ENCODE measurements at places on chromosomes 5 and 9.

DNA sequence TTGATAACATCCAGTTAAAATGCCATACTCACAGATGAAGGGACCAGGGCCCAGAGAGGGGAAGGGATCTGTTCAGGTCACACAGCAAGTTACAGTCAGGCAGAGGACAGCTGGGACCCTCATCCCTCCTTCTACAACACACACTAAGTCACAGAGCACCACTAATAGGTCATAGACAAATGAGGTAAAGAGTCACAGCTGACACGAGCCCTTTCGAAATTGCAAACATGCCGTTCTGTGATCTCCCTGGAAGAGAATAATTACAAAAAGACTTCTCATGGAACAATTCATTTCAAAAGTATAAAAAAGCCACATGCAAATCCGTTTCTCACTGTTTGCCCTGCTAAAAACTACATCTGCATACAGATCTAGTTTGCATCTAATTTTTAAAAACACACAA is 15.5 kb downstream of the IGFBPL1 start:
- no peak for DNase-seq

DNA sequence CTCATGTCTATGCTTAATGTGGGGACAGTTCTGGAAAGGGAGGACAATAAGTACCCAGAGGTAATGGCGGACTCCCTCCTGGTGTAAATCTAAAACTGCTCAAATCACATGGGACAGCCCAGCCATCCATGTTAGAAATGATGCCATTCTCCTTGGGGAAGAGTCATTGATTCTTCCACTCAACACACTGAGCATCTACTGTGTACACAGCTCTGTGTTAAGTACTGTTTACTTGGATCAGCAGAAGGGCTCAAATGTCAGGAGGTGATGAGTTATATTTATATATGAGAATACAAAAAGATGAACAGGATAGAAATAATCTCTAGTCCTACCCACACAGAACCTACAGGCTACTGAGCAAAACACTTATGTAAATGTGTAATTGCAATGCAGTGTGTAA is 31.8 kb upstream of the NANS start:
- DNase-seq, result no peak

GRCh38 chr5:141868541-141868940 is 9.7 kb downstream of the PCDH1 start:
- no peak for DNase-seq

DNA sequence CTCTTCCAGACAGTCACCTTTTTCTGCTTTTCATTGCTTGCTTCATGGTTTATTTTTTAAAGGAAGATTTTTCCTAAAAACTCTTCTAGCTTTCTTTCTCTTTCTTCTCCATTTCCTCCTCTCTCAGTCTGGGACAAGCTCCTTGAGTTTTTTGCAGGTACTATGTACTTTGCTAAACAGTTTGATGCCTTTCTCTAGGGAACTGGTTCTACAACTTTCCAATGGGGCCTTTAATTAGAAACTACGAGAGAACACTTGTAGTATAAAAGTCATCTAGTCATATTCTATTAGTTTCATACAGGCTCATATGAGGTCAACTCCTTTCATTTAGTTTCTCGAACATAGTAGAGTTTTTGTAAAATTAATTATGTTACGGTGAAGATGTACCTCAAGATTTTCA is 189.6 kb downstream of the DOCK8 start:
- no peak for DNase-seq

- no peak for DNase-seq
These were observed 24.2 kb downstream of the WNK2 start for GRCh38 chr9:93207860-93208734.

GRCh38 chr5:5751987-5752386 is 329.5 kb downstream of the ICE1 start:
- DNase-seq, result no peak

DNA sequence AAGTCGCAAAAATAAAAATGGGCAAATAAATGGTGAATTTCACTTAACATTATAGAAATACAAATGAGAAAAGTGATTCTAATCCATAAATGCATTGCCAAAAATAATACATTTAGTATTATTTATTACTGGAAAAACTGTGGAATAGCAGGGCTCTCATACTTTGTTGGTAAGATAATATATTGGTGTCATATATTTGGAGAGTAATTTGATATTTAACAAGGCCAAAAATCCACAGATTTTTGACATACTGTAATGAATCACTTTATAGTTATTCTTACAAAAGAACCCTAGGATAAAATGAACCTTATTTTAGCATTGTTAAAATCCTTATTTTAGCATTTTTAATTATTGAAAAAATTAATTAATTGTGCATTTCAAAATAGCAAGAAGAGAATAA is 397.2 kb upstream of the DAB2 start:
- no peak for DNase-seq

DNA sequence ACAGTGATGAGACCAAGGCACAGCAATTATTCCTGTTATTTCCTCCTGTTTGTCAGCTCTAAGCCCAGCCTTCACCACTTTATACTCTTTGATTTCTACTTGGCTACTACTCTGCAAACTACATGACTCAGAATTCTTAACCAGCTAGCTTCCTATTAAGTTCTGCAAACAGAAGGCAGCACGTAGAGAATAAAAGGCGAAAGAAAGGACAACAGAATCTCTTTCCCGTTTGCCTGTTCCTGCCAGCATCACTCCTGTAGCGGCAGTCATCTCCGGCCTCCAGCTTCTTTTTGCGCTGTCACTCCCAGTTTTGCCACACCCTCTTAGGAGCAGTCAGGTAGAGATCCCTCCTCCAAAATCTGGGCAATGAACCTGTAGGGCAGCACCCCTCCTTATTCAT is 29.9 kb downstream of the DPYSL3 start:
- DNase-seq, result no peak

- peak; percentile 77 for DNase-seq
These were observed 115.4 kb downstream of the LHX2 start for GRCh38 chr9:124126648-124127646.

- DNase-seq, result no peak
These were observed 50.8 kb downstream of the TSPAN17 start for GRCh38 chr5:176697934-176698538.

- DNase-seq, result no peak
These were observed 43.1 kb downstream of the ZNF366 start for GRCh38 chr5:72464071-72464470.

DNA sequence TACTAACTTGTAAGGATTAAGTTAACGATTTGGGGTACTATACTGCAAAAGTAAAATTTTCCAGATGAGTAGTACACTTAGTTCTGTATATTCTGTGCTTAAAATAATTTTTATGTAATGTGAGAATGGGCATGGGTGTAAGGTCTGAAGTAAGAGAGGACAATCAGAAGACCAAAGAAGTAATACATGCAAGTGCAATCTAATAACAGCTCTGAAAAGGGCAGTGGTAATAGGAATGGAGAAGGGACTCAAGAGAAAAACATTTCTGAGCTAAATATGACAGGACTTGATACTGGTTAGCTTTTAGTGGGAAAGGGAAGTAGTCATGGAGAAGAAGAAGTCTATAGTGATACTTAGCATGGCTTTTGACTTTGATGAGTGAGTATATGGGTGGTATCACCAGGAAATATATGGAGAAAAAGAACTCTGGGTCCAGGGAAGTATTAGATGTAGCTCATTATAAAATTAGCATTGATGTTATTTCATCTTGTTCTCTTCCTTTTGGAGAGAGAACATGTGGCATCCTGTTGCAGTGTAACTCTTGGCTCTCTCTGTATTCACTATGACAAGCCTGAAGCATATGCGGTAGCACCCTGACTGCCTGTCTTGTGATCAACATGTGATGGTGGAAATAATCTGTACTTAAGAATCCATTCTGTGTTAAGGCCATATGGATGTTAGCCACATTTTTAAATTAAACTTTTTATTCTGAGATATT is 60.5 kb downstream of the ERCC6L2 start:
- DNase-seq, result no peak

DNA sequence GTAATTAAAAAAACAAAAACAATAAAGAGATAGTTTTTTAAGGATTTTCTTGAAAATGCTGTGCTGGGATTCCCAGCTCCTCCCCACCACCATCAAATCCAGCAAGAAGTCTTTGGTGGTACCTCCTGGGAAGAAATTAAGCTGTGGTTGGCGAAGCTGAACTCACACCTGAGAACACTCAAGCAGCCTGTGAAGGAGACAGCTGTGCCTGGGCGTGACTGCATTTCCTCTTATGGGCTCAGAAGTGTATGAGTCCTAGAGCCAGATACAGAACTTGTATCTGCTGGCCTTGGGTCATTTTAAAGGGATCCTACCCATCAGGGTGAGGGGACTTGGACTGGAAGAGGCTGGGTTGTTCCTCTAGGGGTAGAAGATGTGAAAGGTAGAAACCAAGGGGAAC is 561.2 kb upstream of the SGCD start:
- DNase-seq, result no peak

DNA sequence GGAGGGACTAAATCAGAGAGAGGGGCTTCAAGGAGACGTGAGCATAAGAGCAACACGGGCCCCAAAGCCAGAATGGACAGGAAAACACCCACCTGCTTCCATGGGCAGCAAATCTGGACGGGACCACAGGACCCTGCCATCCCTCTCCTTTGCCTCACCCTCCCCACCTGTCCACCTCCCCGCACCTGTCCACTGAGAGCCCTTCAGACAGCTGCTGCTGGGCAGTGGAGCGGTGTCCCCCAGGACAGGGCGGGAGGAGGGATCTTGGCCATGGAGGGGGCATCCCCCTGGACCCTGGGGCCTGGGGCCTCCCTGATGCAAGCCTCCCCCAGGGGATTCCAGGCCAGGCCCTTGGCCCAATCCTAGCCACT is 2.6 kb downstream of the CCDC183 start:
- no peak for DNase-seq

DNA sequence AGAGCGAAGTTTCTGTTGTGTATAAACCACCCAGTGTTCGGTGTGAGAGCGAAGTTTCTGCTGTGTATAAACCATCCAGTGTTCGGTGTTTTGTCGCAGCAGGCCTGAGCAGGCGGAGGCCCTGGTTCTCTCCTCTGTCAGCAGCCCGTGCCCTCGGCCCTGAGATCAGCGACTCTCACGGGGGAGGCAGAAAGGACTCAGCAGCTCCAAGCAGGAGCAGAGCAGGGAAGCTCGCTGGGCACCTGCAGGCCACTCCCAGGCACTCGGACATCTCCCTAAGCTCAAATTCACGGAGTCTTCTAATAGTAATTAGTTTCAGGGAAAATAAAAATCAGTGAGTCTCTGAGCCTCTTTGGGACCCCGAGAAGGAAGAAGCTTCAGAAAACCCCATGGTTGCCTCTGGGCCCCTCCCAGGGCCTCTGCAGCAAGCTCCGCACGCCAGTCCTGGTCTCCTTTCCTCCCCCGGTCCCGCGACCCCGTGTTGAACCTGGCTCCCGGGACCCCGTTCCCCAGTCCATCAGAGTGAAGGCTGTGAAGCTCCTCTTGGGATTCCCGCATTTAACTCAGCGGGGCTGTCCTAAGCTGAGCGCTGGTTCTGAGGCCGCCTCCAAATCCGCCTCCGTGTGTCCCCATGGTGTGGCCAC is 81.9 kb upstream of the ADAMTS2 start:
- DNase-seq, result no peak

DNA sequence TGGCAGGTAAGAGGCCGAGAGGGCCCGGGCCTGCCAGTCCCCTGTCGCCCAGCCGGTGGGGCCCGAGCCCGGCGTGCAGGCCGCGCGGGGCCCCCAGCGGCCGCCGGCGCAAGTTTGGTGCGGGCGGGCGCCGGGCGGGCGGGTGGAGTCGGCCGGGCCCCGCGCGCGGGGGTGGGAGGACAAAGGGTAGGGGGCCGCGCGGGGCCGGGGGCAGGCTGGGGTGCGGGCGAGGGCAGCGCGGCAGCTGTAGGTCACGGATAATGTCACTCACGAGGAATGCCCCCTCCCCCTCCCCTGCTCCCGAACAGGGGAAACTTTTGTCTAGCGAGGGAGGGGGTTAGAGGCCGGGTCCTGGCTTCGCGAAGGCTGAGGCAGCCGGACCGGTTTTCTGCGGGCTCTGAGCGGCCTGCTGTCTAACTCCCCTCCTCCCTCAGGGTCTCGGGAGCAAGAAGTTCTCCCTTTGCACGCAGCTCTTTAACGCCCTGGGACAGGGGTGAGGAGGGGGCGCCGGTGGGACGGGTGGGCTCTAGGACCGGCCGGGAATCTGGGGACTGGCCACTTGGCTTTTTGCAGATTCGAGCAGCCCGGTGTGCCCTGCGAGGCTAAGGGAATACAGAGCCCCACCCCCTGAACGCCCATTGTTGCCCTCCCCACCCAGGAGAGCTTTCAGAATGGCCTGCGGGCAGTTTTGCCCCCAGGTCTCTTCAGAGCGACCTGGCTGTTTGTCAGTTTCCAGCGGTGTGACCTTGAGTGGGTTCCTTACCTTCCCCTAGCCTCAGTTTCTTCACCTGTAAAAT is 21.3 kb upstream of the NDST1 start:
- DNase-seq, result peak; percentile 75

- DNase-seq, result no peak
These were observed 447.1 kb upstream of the CDH10 start for GRCh38 chr5:25091921-25092320.

- no peak for DNase-seq
These were observed 48.3 kb upstream of the IRX4 start for GRCh38 chr5:1930880-1931603.

GRCh38 chr9:87548159-87548558 is 50.5 kb downstream of the DAPK1 start:
- DNase-seq, result no peak
